ENCODE measurements at places on chromosomes 2 and 18. TPM values are rescaled to one million over a fixed set of nuclear protein-coding genes. Genes with fewer than 3 reads are reported as not detected.
A peak's percentile ranks its signal among the peaks of the same experiment; 100 is the strongest.

The SCG2 gene
- total RNA-seq: 0.84 TPM

The TUBA4B gene
- total RNA-seq: not detected

The SPAST gene
- 20.4 TPM for total RNA-seq

DNA sequence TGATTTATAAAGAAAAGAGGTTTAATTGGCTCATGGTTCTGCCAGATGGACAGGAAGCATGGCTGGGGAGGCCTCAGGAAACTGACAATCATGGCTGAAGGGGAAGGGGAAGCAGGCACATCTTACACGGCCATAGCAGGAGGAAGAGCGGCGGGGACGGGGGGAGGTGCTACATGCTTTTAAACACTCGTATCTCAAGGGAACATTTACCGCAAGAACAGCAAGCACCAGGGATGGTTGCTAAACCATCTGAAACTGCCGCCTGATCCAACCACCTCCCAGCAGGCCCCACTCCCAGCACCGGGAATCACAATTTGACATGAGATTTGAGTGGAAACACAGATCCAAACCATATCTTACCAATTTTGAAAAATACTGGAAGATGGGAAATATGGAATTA, 362.8 kb downstream of the FBXO15 start:
- H3K27me3 ChIP-seq: no peaks in the 10 kb centered on the region
- no peaks in the 10 kb centered on the region for H3K36me3 ChIP-seq
- H3K27ac ChIP-seq: no peak overlapping the region

DNA sequence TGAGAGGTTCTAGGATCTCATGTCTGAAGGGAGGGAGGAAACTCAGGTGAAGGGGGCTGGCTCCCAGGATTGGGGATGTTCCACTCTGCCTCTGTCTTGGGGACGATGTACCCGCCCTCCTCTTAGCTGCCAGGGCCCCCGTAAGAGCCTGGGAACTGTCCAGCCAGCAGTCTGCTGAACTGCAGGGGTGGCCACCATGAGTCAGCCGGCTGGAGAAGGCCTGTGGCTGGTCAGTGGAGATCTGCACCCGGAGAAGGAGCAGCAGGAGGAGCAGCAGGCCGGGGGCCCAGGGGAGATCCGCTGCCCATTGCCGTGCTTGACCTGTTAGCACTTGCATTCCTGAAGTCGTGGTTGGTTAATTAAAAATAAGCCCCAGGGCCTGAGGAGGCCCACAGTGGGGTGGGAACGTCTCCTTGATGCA, 180.3 kb downstream of the TFCP2L1 start:
- no peak overlapping the region for H3K4me3 ChIP-seq
- H3K36me3 ChIP-seq: no peaks in the 10 kb centered on the region
- H3K4me1 ChIP-seq: peaks cover 7% of the 10 kb centered on the region
- no peaks in the 10 kb centered on the region for H3K27me3 ChIP-seq

DNA sequence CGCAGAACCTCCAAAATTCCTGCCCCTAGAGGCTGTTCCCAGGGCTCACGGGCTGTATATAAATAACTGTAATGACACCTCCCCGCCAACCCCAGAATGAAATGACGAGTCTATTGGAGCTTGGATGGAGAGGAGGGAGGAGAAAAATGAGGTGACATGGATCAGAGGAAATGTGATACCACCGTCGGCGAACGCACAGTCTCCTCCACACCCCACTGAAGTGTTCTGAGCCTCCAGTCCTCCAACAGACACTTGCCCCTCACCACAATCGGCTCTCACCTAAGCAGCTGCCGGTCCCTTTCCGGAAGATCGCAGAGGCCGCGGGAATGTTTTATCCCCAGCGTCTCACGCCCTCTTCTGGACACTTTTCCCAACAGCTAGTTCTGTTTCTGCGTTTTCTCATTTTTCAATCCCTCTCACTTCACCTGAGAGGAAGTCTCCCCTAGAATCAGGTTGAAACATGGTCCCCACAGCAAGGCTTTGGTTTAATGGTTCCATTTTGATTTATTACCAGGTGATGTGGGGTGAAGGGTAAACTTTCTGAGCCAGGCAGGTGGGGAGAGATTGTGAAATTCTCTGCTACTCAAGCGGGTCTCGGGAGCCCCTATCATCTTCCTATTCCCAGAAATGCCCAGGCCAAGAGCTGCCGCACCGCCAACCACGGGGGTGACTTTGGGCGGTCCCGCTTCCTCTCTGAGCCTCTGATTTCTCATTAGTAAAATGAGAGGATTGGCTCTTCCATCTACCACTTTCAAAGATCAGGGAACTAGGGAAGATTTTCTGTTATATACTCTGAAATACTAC, 9.1 kb upstream of the MYO5B start:
- no peaks in the 10 kb centered on the region for H3K4me1 ChIP-seq
- H3K27me3 ChIP-seq: peaks cover 11% of the 10 kb centered on the region
- peak overlapping the region; percentile 37 for H3K4me3 ChIP-seq
- H3K27ac ChIP-seq: no peak overlapping the region

Measured in MCF 10A (cell line).